ENCODE measurements at places on chromosomes 12 and 14.

DNA sequence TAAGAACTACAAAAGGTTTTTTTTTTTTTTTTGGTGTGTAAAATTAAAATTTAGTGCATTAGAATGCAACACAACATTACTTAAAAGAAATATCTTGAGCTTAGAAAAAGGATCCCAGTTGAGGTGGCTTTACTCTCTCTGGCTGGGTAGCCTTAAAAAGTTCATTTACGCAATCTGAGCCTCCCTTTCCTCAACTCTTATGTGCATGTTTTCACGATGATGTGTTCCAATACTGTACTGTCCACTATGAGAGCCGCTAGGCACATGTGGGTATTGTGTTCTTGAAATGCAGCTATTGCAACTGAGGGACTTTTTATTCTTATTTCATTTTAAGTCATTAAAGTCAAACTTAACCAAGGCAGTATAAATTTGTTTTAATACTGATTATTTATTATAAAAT, 460.9 kb upstream of the SYT1 start:
- DNase-seq = no peak

GRCh38 chr14:91315844-91316267, 71.4 kb upstream of the GPR68 start:
- peak; percentile 86 for DNase-seq

GRCh38 chr14:27427796-27428195, 830.0 kb upstream of the NOVA1 start:
- no peak for DNase-seq

- peak; percentile 38 for DNase-seq
Observed at GRCh38 chr14:57871459-57872080, 5.7 kb upstream of the SLC35F4 start.

GRCh38 chr14:70595443-70596185, 4.8 kb downstream of the MED6 start:
- DNase-seq = no peak

- no peak for DNase-seq
Observed at GRCh38 chr12:125988545-125988944, 923.3 kb downstream of the AACS start.

GRCh38 chr14:73198253-73198652, 39.1 kb upstream of the PAPLN start:
- DNase-seq = no peak

Data from OCI-LY7 (cell line).